ENCODE measurements at places on chromosomes 13 and 19. TPM values are rescaled to one million over a fixed set of nuclear protein-coding genes. Genes with fewer than 3 reads are reported as not detected.

NCAN gene
- total RNA-seq, result under 0.01 TPM

COL4A2 gene
- 267 TPM for total RNA-seq

MATK gene
- not detected for total RNA-seq

ZNF468 gene
- total RNA-seq, result 23.0 TPM

PRODH2 gene
- not detected for total RNA-seq

PDX1 gene
- total RNA-seq, result not detected

ZNF613 gene
- 8.0 TPM for total RNA-seq

FAM216B gene
- total RNA-seq, result under 0.01 TPM

ZNF730 gene
- 0.72 TPM for total RNA-seq

CCL25 gene
- total RNA-seq, result not detected

APOE gene
- total RNA-seq, result 44.5 TPM

S1PR2 gene
- 14.1 TPM for total RNA-seq

ZNF628 gene
- total RNA-seq, result 1.5 TPM

COX6B2 gene
- total RNA-seq, result not detected

SERPINE3 gene
- total RNA-seq, result not detected

ZNF614 gene
- 9.4 TPM for total RNA-seq

WDR88 gene
- not detected for total RNA-seq

INSR gene
- 44.2 TPM for total RNA-seq

PLK5 gene
- under 0.01 TPM for total RNA-seq

CRX gene
- not detected for total RNA-seq

KIR3DL1 gene
- total RNA-seq, result not detected

ADAMTS10 gene
- total RNA-seq, result 49.6 TPM

ZNF549 gene
- total RNA-seq, result 5.8 TPM

NLRP7 gene
- not detected for total RNA-seq

SHISA7 gene
- total RNA-seq, result not detected

SBK2 gene
- total RNA-seq, result not detected

SNRNP70 gene
- total RNA-seq, result 105 TPM

RGCC gene
- 2.2 TPM for total RNA-seq

PRSS57 gene
- total RNA-seq, result not detected

TTYH1 gene
- total RNA-seq, result not detected

ZNF223 gene
- 5.8 TPM for total RNA-seq

MEIS3 gene
- 8.3 TPM for total RNA-seq

CCDC169 gene
- total RNA-seq, result 3.8 TPM

GARIN5A gene
- 0.29 TPM for total RNA-seq

PVR gene
- 50.1 TPM for total RNA-seq

PSG6 gene
- total RNA-seq, result not detected

NKPD1 gene
- total RNA-seq, result 0.29 TPM

FFAR2 gene
- total RNA-seq, result not detected

RASIP1 gene
- total RNA-seq, result 3.6 TPM

TUBB4A gene
- total RNA-seq, result not detected

AKT1S1 gene
- total RNA-seq, result 13.4 TPM

LILRB4 gene
- under 0.01 TPM for total RNA-seq

ZNF575 gene
- 0.29 TPM for total RNA-seq

GRIN2D gene
- total RNA-seq, result under 0.01 TPM

NFIX gene
- total RNA-seq, result 114 TPM

RNF225 gene
- total RNA-seq, result not detected

BCKDHA gene
- 33.9 TPM for total RNA-seq

CC2D1A gene
- total RNA-seq, result 22.4 TPM

C2CD4C gene
- not detected for total RNA-seq

SIX5 gene
- total RNA-seq, result 11.8 TPM

FAM83E gene
- 0.29 TPM for total RNA-seq

HIF3A gene
- total RNA-seq, result not detected

ZNF570 gene
- 12.4 TPM for total RNA-seq

MISP gene
- total RNA-seq, result 0.59 TPM

ZNF446 gene
- total RNA-seq, result 18.1 TPM

ZNF135 gene
- 8.3 TPM for total RNA-seq

ZNF66 gene
- total RNA-seq, result 3.3 TPM

SPIB gene
- total RNA-seq, result not detected

MLLT1 gene
- 15.9 TPM for total RNA-seq

ZNF558 gene
- total RNA-seq, result 24.6 TPM
